ENCODE measurements at places on chromosomes 1 and 21.

GRCh38 chr1:196078691-196079090 is 529.5 kb downstream of the KCNT2 start:
- no peak for DNase-seq

DNA sequence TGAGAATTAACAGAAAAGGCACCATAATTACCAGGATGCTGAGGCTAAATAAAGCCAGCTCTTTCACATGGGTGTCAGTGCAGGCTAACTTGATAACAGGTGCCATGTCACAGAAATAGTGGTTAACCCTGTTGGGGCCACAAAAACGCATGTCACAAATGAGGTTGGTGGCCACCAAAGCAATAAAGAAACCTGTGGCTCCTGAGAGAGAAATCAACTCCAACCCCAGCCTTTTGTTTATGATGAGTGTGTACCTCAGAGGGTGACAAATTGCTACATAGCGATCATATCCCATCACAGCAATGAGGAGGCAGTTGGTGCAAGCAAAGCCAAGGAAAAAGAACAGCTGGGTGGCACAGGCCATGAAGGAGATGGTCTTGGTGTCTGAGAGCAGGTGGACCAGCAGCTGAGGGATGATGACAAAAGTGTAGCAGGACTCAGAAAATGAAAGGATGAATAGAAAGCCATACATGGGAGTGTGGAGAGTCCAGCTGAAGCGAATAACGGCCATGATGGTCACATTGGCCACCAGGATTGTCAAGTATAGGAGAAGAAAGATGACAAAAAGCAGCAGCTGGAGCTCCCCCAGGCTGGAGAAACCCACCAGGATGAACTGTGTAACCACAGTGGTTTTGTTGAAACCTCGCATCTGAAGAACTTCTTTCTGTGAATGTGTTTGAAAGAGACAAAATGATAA is at the start of gene OR10T2:
Gene OR10T2, minus strand, starts transcription at position 649 of the 697 bp plus-strand sequence. Its CDS starts 0 bp downstream, at position 649.
- no peak for DNase-seq

GRCh38 chr1:164622068-164622845 is 63.3 kb downstream of the PBX1 start:
- no peak for DNase-seq

- DNase-seq, result no peak
These were observed 4.5 kb downstream of the EPHX1 start for GRCh38 chr1:225814381-225814780.

DNA sequence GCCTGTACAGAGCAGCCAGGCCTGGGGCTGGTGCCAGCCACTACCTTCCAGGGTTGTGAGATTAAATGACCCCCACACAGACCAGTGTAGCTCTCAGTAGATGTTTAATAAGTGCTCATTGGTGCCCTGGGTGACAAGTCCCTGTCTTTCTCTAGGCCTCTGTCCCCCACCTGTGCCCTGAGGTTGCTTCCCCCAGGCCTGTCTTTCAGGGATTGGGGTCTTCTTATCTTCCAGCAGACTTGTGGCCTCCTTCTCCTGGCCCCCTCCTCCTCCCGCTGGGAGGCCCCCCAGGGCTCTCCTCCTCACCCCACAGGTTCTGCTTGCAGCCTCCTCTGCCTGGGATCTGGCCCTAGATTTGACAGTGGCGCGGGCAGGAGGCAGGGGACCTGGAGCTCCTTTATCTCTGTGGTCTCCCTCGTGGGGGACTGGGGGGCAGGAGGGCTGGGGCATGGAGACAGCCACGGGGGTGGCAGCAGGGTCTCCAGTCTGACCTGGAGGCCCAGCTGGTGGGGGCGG is 40.3 kb downstream of the EPHA2 start:
- DNase-seq, result no peak

- no peak for DNase-seq
These were observed 88.3 kb downstream of the TPR start for GRCh38 chr1:186286615-186287315.

- DNase-seq, result no peak
These were observed 8.6 kb upstream of the IL20 start for GRCh38 chr1:206856674-206857464.

- no peak for DNase-seq
These were observed 64.7 kb upstream of the NGF start for GRCh38 chr1:115402753-115403184.

DNA sequence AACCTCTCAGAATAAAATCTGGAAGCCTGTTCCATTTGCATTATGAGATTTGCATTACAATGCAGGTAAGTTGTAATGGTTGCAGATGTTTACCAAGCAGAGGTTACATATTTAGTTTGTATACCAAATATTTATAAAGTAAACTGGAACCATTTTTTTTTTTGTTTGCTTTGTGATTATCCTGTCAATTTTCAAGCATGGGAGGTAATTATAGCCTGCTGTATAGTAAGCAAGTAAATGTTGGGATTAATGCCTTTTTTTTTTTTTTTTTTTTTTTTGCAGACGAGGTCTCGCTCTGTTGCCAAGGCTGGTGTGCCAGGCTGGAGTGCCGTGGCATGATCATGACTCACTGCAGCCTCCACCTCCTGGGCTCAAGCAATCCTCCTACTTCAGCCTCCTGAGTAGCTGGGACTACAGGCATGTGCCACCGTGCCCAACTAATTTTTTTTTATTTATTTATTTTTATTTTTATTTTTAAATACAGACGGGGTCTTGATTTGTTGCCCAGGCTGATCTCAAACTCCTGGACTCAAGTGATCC is 21.0 kb downstream of the NFYC start:
- no peak for DNase-seq

GRCh38 chr1:22801347-22801746 is 90.7 kb downstream of the EPHB2 start:
- DNase-seq, result no peak

DNA sequence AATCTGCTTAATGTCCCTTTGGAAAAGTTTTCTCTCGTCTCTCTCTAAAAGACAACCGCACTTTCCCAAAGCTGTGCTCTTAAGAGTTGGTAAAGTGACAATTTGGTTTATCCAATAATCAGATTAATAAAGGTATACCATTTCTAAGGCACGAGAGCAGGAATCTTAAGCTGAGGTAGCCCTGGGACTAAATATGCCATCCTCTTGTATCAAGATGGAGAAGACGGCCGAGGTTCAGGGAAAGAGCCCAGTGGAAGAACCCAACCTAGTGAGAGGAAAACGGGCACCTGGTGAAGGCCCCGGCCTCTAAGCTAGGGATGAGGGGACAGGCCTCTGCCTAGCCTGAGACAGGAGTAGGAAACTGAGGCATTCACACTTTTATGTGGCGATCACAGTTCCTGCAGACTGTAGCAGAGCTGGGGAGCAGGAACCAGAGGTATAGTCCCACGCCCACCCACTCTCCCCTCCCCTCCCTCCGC is 334 bp upstream of the SARS1 start:
- DNase-seq, result no peak

DNA sequence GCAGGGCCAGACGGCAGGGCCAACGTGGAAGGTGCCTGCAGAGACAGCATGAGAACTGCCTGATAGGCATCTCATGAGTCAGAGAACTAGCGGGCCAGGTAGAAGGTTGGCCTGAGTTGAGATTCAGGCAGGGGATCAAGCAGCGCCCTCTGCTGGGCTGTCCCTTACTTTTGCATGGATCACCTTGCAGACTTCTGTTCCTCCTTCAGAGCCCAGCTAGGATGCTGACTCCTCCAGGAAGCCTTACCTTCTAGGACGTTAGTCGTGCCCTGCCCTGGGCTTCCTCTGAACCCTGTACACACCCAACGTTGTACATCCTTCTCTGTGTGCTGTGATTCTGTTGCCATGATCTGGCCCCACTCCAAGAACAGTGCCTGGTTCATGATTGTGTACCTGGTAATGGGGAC is 231.3 kb upstream of the VAMP3 start:
- DNase-seq, result no peak

GRCh38 chr1:23184212-23184934 is 15.7 kb upstream of the LUZP1 start:
- DNase-seq, result no peak

DNA sequence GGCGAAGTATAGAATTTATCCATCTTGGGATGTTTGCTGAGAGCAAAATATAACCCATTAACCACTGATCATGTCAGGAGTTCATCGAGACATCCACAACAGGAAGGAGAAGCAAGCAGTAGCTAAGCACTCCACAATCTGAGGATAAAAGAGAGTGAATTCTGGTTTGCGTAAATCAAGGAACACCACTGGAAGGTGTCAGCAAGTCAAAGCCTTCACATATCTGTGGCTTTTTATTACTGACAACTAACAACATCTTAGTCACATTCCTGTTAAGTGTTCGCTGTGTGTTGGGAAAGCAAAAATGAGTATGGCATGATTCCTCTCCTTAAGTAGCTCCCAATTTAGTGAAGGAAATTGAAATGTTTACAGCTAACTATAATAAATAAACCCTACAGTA is 44.5 kb upstream of the DARS2 start:
- DNase-seq, result no peak

DNA sequence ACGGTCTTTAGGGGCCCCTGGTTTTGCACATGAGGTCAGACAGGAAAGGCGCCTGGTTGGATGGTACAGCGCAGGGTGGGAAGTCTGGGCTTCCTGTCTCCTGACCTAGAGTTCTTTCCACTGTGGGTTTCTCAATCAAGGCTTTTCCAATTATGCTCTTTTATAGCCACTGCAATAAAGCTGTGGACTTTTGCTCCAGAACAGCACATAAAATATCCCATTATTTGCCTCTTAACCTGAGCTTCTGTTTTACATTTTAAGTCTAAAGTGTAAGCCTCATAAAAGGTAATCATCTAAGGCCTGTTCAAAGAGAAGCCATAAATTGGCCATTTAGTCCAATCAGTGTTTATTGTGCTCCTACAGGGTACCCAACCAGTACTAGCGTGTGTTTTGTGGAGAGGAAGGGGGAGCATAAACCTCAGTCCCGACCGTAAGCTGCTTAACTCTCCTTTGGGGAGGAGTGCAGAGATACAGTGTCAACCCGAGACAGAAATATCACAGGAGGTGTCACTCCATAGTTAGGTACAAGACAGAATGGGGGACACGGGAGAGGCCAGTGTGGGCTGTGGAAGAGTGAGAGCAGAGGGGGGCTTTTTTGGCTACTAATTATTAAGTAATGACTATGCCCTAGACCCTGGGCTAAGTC is 270.0 kb downstream of the TRABD2B start:
- DNase-seq, result no peak

DNA sequence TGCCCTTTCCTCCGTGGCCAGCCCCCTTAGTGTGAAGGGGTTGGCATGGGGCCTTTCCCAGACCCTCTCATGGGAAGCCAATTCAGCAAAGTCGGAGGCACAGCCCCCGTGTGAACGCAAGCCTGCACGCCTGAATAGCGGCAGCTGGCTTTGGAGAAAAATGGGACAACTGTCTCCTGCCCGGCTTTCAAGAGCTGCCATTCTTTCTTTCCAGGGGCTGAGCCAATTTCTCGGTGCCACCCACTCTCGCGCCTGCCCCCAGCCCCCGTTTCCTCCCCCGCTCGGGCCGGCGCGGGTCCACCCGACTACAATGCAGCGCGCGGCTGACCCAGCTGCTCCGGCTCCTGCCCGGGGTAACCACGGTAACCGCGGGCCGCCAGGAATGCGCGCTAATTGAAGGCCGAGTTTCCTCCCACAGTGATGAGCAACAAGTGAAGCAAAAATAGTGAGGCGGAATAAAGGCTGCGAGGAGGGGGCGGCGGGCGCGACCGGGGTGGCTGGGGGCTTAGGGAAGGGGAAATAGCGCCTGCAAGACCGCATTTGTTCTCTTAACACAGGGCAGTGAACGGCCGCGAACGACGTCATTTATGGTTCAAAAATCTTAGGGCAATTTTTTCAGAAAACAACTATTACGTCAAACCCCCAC is 27.8 kb downstream of the ILDR2 start:
- DNase-seq, result no peak

DNA sequence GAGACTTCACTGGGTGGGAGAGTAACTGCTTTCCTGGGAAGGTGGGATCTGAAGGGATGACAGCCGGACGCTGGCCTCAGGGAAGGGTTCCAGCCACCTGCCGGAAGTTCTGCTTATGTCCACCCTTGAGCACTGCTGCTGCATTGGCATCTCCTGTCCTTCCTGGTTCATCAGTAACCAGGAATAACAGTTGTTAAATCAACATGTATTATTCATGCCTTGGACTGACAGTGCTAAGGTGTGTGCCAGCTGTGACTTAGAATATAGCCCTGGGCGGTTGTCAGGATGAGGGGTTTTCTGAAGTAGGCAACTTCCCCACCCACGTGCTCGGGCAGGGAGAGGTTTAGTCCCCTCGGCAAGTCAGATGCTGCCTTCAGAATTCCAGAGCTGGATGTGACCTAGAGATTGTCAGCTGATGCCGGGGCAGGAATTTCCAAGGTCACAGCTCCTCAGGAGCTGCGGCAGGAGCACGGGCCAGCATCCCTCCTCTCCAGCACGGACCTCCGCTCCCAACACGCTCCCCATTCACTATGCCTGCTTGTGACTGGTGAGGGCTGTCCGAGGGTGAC is 17.9 kb downstream of the CLDN14 start:
- DNase-seq, result no peak

GRCh38 chr1:107525961-107526360 is 385.1 kb downstream of the NTNG1 start:
- no peak for DNase-seq

DNA sequence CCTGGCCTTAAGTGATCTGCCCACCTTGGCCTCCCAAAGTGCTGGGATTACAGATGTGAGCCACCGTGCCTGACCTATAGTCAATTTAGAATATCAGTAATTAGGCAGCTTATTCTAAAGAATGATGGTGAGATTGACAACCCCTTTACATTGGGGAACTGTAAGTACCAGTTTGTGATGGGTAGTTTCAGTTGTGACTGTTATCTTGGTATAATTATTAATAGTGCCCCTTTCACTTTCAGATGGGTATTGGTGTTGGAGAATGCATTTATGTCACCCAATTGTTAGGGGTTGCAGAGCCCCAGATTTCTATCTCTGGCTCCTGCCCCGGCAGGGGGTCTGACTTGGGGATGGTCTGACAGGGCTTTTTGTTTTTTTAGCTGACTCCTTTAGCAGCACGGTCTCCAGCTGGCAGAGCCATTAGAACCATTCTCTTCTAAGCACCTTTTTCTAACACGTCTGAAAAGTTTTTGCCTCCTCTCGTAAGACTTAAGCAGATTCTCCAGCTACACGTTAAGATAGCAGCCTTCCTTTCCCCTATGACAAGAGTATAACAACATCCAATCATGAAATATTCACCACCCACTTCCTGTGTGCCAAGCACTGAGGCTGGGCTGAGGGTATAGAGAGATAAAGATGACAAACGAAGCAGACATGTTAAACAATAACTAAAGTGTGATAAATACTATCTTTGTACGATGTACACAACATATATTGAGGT is 157.8 kb downstream of the SDCCAG8 start:
- DNase-seq, result no peak

DNA sequence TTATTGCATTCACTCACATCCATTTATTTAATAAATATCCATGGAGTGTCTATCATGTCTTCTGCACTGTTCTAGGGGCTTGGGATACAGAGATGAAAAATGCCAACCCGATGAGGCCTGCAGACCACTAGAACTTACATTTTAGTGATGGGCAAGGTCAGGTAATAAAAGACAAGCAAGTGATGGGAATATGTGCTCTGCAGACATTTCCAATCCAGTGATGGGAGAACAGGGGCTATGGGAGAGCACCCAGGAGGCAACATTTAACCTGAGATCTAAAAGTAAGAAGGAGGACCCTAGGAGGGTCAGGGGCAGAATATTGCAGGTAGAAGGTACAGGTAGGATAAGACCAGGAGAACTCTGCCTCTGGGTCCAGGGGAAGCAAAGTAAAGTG is 53.1 kb downstream of the ETS2 start:
- DNase-seq, result no peak
